ENCODE measurements at places on chromosomes 5 and 9.

DNA sequence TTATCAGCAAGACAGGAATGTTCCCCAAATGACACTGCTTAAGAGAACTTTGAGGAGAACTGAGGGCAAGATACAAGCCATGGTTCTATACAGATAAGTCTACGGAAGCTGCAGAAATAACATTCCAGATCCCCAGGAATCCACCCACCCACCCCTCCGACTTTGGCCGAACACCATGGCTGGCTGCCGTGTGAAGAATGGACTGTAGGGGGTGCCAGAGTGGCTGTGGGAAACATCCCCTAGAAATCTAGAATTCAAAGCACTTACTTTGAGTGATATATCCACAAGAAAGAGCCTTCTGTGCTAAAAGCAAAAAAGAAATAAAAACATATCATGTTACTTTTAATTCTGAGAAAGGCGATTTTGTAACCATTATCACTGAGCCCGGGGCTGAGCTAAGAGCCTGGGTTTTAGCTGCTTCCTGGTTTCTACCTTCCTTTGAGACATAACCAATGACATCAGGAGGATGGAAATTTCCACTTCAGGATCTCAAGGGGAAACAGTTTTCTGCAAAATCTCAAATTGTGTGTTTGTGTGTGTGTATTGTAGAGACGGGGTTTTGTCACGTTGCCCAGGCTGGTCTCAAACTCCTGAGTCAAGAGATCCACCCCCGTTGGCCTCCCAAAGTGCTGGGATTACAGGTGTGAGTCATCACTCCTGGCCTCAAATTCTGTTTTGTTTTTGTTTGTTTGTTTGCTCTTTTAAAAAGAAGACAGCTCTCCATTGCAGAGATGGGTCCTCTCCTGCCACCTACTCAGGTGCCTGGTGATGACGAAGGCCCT is 36.4 kb downstream of the GGTA1 start:
- no peak for DNase-seq
- H3K27ac ChIP-seq = no peak overlapping the region
- H3K4me3 ChIP-seq = no peak overlapping the region
- peaks cover 34% of the 10 kb centered on the region for H3K27me3 ChIP-seq

GRCh38 chr5:53343187-53343586 is 137.2 kb upstream of the FST start:
- H3K27me3 ChIP-seq = peaks cover 2% of the 10 kb centered on the region
- no peaks in the 10 kb centered on the region for H3K4me1 ChIP-seq
- no peak for DNase-seq
- H3K36me3 ChIP-seq = no peaks in the 10 kb centered on the region

DNA sequence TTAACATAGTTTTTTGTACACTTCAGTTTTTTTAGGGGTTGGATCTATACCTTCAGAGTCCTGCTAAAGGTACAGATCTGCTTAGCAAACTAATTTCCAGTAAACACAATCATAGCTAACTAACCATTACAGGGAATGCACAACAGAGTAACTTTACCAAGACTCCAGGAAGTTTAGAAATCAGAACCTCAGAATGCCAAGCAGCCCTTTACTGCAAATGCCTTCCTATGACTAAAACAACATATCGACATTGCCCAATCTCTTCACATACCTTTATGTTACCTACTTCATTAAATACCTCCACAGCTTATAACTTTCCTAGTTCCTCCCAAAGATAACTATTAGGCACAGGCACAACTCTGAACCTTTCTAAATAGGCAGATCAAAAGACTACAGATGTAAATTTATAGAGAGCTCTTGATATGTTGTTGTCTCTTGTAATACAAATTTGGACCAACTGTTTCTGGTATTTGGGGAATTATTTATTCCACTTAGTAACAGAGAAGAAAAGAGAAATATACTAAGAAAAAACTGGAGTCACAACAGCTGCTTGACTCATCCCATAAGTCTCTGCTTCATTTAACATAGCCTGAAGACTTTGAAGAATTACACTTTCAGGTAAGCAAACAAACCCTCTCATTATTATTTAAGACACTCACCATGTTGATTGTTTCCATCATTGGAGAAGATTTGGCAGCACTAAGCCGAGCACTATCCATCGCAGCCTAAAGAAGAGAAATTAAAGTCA is 46.0 kb upstream of the OR2K2 start:
- no peak overlapping the region for H3K4me3 ChIP-seq
- DNase-seq = no peak
- H3K4me1 ChIP-seq = no peaks in the 10 kb centered on the region
- peaks cover 73% of the 10 kb centered on the region for H3K36me3 ChIP-seq

DNA sequence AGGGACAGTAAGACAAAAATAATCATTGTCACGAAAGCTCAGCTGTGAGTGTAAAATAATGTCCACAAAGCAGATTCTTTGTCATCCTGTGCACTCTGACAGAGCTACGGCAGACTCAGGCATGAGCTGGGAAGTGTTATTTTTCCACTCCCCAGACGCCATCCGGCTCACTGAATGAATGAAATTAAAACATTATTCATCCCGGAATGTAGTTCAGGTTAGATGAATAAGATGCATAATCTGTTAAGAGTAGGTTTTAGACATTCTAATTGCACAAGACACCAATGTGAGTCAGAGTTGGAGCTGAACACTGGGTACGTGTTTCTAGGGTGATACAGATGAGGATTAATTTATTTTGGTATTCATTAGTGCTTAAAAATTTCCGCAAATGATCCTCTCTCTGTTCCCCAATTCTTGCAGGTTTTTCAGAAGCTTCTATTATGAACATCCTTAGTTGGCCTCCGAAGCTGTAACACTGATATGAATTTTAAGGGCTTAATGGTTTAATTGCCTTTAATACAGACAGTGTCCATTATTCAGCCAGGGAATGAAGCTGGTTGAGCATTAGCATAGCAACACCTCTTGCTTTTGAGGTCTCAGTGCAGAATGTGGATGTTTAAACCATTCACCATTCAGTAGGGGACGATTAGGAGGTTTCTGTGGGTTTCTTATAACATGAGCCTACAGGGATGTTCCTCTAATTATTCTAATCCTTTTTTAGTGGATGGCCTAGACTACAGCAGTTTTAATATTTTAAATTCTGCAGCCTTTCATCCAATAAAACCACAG is 65.6 kb upstream of the FRRS1L start:
- peaks cover 44% of the 10 kb centered on the region for H3K27me3 ChIP-seq
- no peak overlapping the region for H3K27ac ChIP-seq
- no peak for DNase-seq
- no peaks in the 10 kb centered on the region for H3K4me1 ChIP-seq
- H3K36me3 ChIP-seq = no peaks in the 10 kb centered on the region

DNA sequence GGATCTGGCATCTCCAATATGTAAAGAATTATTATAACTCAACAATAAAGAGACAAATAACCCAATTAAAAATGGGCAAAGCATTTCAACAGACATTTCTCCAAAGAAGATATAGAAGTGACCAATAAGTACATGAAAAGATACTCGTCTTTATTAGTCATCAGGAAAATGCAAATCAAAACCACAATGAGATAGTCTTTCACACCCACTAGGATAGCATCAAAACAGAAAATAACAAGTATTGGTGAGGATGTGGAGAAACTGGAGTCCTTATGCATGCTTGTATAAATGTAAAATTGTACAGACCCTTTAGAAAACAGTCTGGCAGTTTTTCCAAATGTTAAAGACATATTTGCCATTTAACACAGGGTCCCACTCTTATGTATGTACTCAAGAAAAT is 39.1 kb upstream of the ITGA1 start:
- H3K4me3 ChIP-seq = no peak overlapping the region
- H3K36me3 ChIP-seq = no peaks in the 10 kb centered on the region
- H3K27me3 ChIP-seq = peaks cover 11% of the 10 kb centered on the region
- no peak overlapping the region for H3K27ac ChIP-seq
- peaks cover 47% of the 10 kb centered on the region for H3K4me1 ChIP-seq

DNA sequence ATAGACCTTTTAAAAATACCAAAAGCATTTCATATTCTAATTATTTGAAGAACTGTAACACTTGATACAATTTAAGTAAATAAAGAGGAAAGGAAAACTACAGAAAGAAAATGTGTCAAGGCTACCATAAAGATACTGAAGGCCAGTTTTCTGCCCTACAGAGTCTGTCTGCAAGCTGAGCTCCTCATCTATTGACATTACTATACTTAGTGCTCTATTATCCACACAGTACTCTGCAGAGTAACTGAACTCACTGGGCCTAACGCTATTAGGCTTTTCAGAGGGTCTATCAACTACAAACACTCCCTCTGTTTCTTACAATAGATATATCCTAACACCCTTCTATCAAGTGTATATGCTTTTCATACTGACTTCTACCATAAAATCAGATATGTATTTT is 57.1 kb upstream of the SUSD1 start:
- peaks cover 41% of the 10 kb centered on the region for H3K36me3 ChIP-seq
- no peak overlapping the region for H3K27ac ChIP-seq
- H3K4me1 ChIP-seq = peaks cover 4% of the 10 kb centered on the region

DNA sequence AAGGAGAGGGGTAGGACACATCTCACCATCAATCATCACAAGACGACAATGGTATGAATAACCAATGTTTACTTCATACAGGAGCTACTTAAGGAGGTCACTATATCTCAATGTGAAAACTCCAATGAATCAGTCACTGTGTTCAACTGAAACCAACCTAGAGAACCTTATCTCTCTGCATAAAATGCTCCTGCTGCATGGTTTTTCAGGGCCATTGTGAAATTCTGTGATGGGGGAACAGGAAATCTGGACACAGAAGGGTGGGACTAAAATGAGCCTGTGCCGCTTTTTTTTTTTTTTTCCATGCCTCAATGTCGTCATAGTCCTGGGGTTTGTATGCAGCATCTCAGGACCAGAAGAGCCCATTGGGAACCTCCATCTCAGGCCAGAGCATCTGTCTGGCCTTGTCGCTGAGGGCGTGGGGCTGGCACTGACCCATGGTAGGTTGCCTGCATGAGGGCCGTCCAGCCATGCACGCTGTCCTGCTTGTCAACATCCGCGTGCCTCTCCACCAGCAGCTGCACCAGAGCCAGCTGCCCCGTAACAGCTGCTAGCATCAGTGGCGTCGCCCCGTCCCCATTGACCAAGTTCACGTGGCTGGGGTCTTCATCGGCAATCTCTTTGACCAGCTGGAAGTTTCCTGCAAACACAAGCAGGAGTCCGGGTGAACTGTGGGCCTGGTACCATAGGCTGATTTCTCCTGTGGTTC is 12.7 kb downstream of the ANKS6 start:
- H3K36me3 ChIP-seq = no peaks in the 10 kb centered on the region
- no peaks in the 10 kb centered on the region for H3K4me1 ChIP-seq
- no peak overlapping the region for H3K27ac ChIP-seq
- no peak overlapping the region for H3K4me3 ChIP-seq

- H3K4me3 ChIP-seq = no peak overlapping the region
- H3K27ac ChIP-seq = no peak overlapping the region
- peaks cover 5% of the 10 kb centered on the region for H3K27me3 ChIP-seq
- DNase-seq = no peak
Observed at GRCh38 chr9:34823778-34824177, 113.8 kb upstream of the CCL21 start.

- H3K4me3 ChIP-seq = peak overlapping the region; percentile 88
- no peaks in the 10 kb centered on the region for H3K27me3 ChIP-seq
- DNase-seq = peak; percentile 61
- no peak overlapping the region for H3K27ac ChIP-seq
- peaks cover 37% of the 10 kb centered on the region for H3K4me1 ChIP-seq
Observed at GRCh38 chr9:79572608-79573411, 1.0 kb downstream of the TLE4 start.

GRCh38 chr9:71270554-71270953 is 149.1 kb upstream of the TRPM3 start:
- H3K36me3 ChIP-seq = no peaks in the 10 kb centered on the region
- no peak overlapping the region for H3K4me3 ChIP-seq
- H3K27ac ChIP-seq = no peak overlapping the region
- no peak for DNase-seq
- no peaks in the 10 kb centered on the region for H3K27me3 ChIP-seq

- peaks cover 7% of the 10 kb centered on the region for H3K27me3 ChIP-seq
- H3K4me3 ChIP-seq = no peak overlapping the region
- no peaks in the 10 kb centered on the region for H3K36me3 ChIP-seq
Observed at GRCh38 chr9:2916382-2916985, 72.6 kb upstream of the PUM3 start.

DNA sequence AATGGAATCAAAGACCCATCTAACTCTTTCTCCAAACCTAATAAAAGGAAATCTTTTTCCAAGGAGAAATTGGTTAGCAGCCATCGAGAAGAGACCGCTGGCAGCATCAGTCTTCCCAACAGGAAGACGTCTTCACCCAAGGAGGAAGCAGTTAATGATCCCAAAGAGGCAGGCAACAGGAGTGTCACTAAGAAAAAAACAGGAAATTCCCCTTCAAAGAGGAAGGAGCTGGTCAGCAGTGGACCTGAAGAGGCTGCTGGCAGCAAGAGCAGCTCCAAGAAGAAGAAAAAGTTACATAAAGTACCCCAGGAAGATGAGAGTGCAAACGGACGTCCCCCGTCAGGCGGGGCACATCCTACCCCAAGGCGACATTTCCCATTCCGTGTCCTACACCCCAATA is 143.7 kb downstream of the ELAVL2 start:
- no peaks in the 10 kb centered on the region for H3K27me3 ChIP-seq
- no peak overlapping the region for H3K27ac ChIP-seq
- no peak for DNase-seq
- H3K4me3 ChIP-seq = no peak overlapping the region
- no peaks in the 10 kb centered on the region for H3K36me3 ChIP-seq

- no peaks in the 10 kb centered on the region for H3K36me3 ChIP-seq
- H3K27me3 ChIP-seq = no peaks in the 10 kb centered on the region
- DNase-seq = no peak
- H3K27ac ChIP-seq = no peak overlapping the region
Observed at GRCh38 chr9:105967797-105968196, 273.5 kb downstream of the TMEM38B start.

DNA sequence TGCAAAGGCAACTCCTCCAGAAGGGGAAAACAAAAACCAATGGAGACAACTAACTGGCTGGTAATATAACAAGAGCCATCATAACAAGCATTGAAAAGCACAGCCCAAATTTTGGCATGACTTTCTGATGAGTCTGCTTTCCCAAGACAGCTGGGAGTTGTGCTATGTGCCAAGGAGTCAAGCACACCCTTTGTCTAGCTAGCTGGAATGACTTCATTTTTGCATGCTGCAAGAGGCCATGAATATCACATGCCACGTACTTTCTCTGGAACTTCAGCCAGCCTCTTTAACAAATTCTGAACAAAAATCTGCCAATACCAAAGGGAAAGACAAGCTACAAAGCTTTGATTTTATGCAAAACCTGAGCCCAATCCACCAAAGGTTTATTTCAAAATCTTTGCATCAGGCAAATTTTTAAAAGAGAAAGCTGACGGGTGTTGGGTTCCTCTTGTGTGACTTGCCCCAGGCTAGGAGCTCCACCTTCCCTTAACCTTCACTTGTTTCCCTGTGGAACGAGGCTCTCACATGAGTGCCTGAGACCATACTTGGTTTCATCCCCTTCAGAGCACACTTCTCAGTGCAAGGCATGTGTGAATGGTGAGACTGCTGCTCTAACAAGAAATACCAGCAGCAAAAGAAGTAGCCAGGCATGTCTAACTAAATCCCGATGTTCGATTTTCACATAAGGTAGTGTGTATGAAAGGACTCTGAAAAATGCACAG is 47.3 kb downstream of the S1PR3 start:
- no peaks in the 10 kb centered on the region for H3K36me3 ChIP-seq
- DNase-seq = no peak
- no peaks in the 10 kb centered on the region for H3K4me1 ChIP-seq
- no peak overlapping the region for H3K4me3 ChIP-seq

Data from activated T-helper 2 cell treated with anti-CD3 and anti-CD28 coated beads, Interferon-gamma antibody, Interleukin-2, Interleukin-4, amounts not matched to agents 10 μg/mL and 5 μg/mL and 100 μg/mL, durations not matched to agents 14 hours and 24 hours and 36 hours (primary cell).